Panc1 (cell line): ENCODE measurements at places on chromosomes 2 and 18. TPM values are rescaled to one million over a fixed set of nuclear protein-coding genes. Genes with fewer than 3 reads are reported as not detected.
A peak's percentile ranks its signal among the peaks of the same experiment; 100 is the strongest.

PKDCC gene
- total RNA-seq: 14.8 TPM

CCDC74B gene
- 9.8 TPM for total RNA-seq

DNA sequence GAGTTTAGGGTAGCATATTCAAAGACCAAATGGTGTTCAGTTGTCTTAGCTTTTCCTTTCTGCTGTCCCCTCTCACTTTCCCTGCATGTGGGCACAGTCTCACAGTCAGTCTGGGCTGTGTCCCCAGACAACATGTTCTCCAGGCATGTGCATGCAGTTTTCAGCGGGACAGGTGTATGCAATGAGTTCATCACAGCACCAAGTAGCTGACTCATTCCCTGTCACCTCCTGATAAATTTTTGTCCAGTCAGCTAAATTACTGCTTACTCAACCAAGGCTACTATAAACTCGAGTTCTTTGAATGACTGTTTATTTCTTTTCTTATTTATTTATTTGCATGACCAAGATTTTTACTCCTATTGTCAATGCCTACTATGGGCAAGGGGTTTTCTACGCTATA is 148.8 kb upstream of the CDH19 start:
- H3K36me3 ChIP-seq: no peaks in the 10 kb centered on the region
- H3K4me3 ChIP-seq: no peak overlapping the region
- H3K27ac ChIP-seq: no peak overlapping the region
- H3K27me3 ChIP-seq: no peaks in the 10 kb centered on the region
- H3K4me1 ChIP-seq: no peaks in the 10 kb centered on the region

- H3K27me3 ChIP-seq: no peaks in the 10 kb centered on the region
- H3K27ac ChIP-seq: peak within 1 kb of the TSS; percentile 89
- H3K36me3 ChIP-seq: no peaks in the 10 kb centered on the region
- no peak for DNase-seq
Measured at GRCh38 chr2:85577386-85578242, at the start of gene VAMP8. Gene VAMP8 (plus strand): TSS chr2:85577586. CDS start chr2:85577647, 61 bp downstream.

SDC1 gene
- 93.0 TPM for total RNA-seq

M1AP gene
- not detected for total RNA-seq

UGT1A4 gene
- not detected for total RNA-seq
